ENCODE measurements at places on chromosomes 3 and 15.

DNA sequence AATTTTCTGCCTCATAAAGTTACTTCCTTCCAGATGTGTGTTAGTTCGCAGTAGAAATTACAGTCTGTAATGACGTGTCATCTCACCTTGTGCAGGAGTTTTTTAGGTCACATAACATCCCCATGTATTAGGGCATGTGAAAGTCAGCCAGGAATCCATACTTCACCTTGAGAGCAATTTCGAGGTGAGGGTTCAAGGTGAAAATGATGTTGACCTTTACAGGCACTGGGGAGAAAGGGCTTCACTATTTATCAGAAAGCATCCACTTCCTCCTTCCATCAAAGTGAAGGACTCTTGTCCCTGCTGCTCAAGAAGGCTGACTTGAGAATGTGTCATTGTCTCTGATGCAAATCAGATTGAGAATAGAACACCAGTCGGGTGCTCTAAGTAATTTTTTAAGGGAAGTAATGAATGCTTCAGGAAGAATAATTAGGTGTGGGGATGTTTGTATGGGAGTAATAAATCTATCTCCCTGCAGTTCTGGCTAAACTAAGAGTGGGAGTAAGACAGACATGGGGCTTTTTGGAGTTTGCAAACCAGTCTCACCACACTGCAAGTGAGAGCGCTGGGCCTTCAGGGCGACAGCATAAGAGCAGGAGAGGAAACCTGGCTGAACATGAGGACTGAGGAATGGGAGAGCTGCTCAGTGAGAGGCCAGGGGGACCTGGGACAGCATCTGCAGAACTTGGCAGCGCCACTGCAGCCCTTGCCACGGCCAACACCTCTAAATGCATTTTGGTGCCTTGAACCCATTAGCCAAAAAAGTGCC lies 85.9 kb upstream of the IL12A start:
- DNase-seq = no peak

DNA sequence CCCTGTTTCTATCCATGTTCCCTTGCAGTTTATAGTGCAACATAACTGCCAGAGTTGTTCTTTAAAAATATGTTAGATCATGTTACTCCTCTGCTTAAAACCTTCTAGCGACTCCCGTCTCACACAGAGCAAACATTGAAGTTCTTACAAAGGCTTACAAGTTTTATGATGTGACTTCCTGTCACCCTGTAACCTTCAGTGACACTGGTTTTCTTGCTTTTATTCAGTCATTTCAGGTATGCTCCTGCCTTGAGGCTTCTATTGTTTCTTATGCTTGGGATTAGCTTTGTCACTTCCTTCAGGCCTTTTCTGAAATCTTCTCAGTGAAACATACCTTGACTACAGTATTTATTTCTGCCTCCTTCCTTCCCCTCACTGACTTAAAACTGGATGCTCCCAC lies 252.1 kb downstream of the DOCK3 start:
- no peak for DNase-seq

DNA sequence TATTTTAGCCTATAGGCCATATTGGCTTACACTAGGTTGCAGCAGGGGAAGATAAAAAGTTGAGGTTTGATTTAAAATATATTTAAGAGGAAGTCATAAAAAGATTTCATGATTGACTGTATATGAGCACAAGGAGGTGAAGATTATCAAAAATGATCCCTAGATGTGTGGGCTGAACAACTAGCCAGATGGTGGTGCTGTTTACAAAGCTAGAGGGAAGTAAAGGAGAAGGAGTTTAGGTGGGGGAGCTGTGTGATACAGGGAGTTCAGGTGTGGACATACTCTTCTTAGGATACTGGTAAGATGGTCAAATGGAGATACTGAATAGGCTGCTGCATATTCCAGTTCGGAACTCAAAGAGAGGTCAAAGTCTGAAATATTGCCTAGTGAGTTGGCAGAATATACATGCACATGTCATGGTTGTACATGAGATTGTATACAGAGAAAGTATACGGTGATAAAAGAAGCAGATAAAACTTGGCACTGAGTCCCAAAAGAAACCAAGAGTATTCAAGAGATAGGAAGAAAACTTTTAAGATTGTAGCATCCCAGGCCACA lies 727.8 kb downstream of the NLGN1 start:
- peak; percentile 64 for DNase-seq

GRCh38 chr3:134029734-134030378 lies at the start of gene SLCO2A1:
Gene SLCO2A1, minus strand, starts transcription at chr3:134029925. Its CDS starts 123 bp downstream, at chr3:134029802.
- peak; percentile 65 for DNase-seq

GRCh38 chr15:33638453-33638852 lies 327.7 kb downstream of the RYR3 start:
- DNase-seq = no peak

- no peak for DNase-seq
These were observed 84.1 kb upstream of the HACD2 start for GRCh38 chr3:123668906-123669305.

DNA sequence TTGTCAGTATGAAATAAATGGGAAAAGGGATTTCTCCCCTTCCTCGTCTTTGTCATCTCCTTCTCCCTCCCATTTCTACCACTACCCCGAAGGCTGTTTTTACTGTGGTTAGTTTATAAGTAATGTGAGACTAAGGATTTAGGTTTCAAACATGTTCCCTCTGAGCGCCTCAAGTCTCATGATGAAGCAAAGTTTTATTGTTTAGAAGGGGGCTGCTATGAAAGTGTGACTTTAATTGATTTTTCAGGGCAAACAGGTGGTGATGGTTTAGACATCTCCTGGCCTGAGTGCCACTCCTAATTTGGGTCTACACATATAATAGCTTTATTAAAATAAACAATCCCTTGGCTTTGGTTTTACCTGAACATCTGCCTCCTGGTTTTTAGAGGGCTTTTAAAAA lies 185.5 kb downstream of the MCTP2 start:
- no peak for DNase-seq

- DNase-seq = no peak
These were observed 8.9 kb downstream of the PIGX start for GRCh38 chr3:196721097-196721496.

GRCh38 chr3:10340046-10340445 lies 19.1 kb upstream of the SEC13 start:
- no peak for DNase-seq

GRCh38 chr3:81554388-81554787 lies 207.1 kb downstream of the GBE1 start:
- no peak for DNase-seq

DNA sequence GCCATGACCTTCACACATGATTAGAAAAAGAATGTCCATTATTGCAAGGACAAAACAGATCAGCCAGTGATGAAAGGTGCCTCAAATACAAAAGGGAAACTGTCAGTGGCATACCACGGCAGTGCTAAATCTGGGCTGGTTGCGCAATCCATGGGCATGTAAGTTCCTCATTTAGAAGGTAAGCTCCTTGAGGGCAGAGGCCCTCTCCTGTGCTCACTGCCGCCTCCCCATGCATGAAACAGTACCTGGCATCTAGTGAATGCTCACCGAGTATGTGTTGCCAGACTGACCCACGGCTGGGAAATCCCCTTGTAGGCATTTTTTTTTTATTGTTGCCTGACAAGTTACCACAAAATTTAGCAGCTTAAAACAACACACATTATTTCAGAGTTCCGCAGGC lies 312.1 kb upstream of the CHRM5 start:
- no peak for DNase-seq

DNA sequence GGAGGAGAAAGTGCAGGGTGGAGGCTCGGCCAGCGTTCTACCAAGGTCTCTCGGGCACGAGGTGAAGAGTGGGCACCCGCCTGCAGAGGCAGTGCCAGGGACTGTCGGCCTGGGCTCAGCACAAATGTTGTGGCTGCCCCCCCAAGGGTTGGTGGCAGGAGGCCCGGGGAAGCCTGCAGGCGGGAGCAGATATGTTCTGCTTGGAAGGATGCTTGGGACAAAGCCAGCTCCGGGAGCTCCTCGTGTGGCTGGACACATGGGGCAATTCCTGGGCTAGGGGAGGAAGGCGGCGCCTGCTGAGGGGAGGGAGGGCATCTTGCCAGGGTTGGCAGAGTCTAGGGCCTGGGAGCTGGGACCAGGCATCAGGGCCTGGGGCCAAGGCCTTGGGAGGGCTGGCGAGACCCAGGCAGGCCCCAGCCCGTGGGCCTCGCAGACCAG lies 30.4 kb upstream of the FBLN2 start:
- no peak for DNase-seq

- DNase-seq = no peak
These were observed 71.2 kb downstream of the FAM43A start for GRCh38 chr3:194756791-194757325.
